ENCODE measurements at places on chromosomes 3 and 15. TPM values are rescaled to one million over a fixed set of nuclear protein-coding genes. Genes with fewer than 3 reads are reported as not detected.

The CRBN gene
- total RNA-seq = 194 TPM

The CRABP1 gene
- total RNA-seq = 13.9 TPM

The HACD3 gene
- total RNA-seq = 128 TPM

The NBEAL2 gene
- total RNA-seq = 4.9 TPM

The GMPS gene
- 44.0 TPM for total RNA-seq

All from frontal cortex (tissue), 4 donors.